ENCODE measurements at places on chromosomes 1 and 21.

DNA sequence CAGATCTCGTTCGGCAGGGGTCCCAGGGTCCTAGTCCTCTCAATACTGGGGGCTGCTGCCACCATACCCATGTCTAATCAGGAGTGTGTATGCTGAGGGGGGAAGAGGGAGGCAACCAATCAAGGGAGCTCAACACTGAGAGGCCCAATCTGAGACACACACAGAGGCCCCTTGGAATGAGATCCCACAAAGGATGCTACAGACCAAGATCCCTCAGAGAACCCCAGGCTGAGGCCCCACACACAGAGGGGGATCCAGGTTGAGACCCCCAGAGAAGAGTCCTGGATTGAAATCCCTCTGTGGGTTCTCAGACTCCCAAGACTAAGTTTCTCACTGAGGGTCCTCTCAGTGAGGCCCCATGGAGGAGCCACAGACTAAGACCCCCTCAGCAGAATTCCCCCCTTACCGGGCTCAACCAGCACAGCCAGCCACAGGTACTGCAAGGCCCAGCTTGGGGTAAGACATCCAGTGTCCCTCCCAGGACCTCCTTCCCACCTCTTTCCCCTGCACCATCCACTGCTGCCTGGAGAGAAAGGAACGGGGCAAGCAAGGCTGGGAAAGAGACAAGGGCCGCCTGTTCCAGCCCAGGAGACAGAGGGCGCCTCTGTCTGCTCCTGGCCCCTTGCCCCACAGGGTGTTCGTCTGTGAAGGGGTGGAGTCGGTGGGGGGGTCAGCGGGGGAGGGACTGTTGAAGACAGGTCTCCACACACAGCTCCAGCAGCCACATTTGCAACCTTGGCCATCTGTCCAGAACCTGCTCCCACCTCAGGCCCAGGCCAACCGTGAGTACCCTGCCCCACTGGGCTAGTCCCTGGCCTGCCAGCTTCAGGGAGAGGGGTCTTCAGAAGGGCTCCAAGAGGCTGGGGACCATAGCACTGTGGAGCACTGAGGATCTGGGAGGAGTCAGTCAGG lies at the start of gene S100A1:
S100A1 (plus strand) TSS at position 720 of the 912 bp plus-strand sequence. CDS start 2,088 bp downstream, outside the sequence.
- DNase-seq: no peak

DNA sequence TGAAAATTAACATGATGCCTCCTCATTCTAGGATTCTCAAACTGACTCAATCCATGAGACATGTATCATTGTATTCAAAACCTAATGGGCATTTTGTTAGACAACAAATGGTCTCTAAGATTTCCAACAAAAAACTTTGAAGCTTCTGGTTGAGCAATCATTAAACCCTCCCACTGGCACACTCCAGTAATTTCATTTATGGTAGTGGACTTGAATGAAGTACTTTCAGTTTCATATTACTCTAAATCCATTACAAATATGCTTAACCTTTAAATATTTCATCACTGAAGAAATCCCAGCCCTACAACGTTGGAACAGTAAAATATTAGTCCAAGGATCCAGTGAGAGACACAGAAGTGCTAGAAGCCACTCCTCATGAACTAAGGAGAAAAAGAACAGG lies 43.5 kb downstream of the GBP6 start:
- peak; percentile 2 for DNase-seq

GRCh38 chr21:45827302-45827692 lies 154.3 kb upstream of the COL6A1 start:
- DNase-seq: no peak

DNA sequence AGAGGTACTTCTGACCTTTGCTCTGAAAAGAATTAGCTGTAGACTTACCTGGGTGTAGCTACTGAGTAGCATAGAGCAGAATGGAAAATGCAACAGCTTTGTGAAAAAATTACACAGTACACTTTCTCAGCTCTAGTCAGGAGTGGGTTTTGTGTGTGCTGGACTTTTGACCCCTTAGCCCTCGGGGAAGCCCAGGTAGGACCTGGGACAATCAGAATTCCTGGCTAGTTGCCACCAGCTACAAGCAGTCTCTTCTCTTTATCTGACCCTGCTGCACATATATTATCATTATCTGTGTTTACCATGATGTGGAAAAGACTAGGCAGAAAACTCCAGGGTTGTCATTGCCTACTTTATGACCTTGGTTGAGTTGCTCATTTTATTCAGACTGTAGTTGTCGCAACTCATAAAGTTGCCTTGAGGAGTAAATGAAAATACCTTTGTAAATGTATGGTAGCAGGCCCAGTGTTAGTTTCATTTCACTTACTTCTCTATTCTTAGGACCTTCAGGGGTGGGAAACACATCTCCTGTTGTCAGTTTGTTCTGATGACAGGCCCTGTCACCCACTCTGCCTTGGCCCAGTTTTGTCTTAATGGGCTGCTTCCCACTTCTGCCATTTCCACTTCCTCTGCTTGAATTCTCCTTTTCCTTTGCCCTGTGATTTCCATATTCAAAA lies 5.4 kb downstream of the NEK7 start:
- no peak for DNase-seq

DNA sequence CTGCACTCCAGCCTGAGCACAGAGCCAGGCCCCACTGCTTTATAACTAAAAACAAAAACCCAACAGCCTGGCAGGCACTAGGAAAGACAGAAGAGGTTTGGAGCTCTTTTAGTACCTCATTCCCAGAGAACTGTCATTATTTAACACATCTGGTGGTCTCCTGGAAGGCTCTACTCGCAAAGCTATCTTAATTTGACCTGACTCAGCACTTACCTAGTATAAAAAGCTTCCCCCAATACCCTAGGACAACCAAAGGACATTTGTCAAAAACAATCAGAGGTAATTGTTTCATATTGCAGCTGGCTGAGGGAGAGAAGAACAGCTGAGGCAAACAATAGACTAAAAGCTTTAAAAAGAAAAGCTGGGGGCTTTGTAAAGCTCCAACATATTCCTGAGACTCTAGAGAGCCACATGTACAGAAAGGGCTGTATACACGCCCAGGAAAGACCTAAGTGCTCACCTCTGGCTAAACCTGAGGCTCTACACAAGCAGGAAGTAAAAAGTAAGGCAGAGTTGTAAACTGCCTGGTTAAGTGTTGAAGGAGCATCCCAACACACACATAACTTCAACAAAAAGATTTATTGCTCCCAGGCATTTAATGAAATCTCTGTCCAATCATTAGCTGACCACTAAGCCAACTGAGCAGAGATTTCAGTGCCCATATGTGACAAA lies 25.0 kb downstream of the ZNF644 start:
- no peak for DNase-seq

DNA sequence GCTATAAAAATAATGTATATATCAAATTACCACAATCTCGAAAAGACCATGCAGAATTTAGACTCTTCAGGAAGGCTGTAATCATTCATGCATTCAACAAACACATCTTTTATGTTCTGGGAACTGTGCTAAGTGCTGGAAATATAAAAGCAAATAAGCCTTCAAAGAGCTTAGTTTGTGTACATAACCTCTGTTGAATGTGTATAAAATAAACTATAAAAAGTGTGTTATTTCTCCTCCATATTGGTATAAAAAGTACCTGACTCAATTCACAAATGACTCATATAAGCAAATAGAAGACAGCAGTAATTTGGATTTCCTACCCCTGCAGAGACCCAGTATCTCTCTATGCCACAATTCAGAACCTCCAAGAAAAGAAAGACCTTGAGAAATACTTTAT lies 36.8 kb downstream of the RAB3GAP2 start:
- DNase-seq: no peak

GRCh38 chr21:39851002-39851618 lies 16.1 kb upstream of the PCP4 start:
- DNase-seq: no peak

- no peak for DNase-seq
These were observed 6.8 kb downstream of the RPE65 start for GRCh38 chr1:68442822-68443556.

- DNase-seq: no peak
These were observed 8.5 kb downstream of the CADM3 start for GRCh38 chr1:159179906-159180305.
